ENCODE measurements at places on chromosomes 16 and 17.

DNA sequence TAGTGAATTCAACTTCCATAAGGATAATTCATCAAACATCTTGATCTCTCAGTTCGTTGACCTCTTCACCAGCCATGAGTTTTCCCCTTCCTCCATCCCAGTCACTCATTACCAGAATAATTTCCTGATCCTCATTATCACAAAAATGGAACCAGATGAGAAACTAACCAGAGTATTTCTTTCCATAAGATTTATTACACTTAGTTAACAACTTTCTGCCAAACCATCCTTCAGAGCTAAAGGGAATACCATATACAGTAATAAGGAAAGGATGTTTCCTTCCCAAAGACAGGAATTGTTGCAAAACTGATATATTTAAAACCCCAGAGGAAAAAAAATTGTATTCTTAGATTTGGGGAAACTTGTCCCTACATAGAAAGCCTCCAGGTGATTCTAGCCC lies 8.6 kb downstream of the KRTAP29-1 start:
- DNase-seq = no peak

DNA sequence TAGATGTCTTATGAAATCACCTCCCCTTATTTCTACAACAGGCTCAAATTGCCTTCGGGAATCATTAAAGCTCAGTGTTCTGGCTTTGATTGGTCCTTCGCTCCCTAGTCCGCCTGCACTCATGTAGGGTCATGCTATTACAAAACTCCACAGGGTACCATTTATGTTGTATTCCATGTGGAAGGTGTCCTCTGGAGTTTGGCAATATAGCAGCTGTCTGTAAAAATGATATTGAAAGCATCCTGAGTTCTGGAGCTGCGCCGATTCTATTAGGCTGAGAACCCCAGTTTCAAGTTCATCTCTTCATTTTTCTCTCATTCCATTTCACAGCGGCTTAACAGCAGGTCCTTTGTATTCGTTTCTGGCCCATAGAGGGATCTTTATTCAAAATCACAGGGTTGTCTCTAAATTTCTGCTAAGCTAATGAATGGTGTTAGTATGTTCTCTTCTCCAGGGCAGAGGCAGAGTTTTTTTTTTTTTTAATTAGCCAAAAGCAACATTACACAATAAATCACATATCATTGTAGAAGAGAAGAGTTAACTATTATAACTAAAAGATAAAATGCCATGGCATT lies 71.9 kb upstream of the TEKT1 start:
- DNase-seq = no peak

GRCh38 chr16:48831076-48831722 lies 221.2 kb upstream of the N4BP1 start:
- no peak for DNase-seq

DNA sequence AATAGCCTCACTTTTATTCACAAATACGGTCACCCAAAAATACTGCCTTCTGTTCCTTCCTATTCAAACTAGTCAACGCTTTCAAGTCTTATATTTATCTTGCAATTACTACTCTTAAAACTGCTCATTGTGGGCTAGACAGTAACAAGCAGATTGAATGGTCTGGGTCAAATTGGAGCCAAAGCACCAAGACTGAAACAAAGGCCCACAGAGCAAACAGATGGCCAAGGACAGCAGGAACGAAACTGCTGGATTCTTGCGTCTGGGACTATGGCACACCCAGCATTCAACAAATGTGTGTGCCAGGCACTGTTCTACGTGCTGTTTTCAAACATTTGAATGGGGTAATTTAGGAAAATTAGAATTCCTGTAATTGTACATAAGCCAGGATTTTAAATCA lies 250.1 kb upstream of the PSMD7 start:
- DNase-seq = no peak

GRCh38 chr17:29041571-29041970 lies 1.4 kb upstream of the PIPOX start:
- no peak for DNase-seq

DNA sequence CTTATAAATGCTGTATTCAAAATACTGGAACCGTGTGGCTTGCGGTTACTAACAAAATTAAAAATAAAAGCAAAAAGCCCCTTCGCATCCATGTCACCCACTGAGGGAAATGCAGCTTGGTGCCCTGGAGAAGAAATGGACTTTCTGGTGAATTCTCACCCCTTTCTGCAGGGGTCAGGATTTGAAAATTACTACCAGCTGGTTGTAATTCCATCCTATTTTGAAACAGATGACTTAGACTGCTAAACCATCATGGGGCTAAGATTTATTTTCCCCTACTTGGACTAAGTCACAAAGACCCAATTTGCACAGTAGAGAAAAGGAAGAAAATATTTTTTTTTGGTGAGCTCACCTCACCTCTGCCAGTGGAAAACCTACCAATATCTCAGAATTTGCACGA lies 111.4 kb upstream of the MYOCD start:
- no peak for DNase-seq

GRCh38 chr17:36463916-36464764 lies 22.3 kb upstream of the ZNHIT3 start:
- no peak for DNase-seq
